CD4-positive, alpha-beta T cell treated with Interferon gamma for 1 hour (primary cell): ENCODE measurements at places on chromosomes 1 and 21.

DNA sequence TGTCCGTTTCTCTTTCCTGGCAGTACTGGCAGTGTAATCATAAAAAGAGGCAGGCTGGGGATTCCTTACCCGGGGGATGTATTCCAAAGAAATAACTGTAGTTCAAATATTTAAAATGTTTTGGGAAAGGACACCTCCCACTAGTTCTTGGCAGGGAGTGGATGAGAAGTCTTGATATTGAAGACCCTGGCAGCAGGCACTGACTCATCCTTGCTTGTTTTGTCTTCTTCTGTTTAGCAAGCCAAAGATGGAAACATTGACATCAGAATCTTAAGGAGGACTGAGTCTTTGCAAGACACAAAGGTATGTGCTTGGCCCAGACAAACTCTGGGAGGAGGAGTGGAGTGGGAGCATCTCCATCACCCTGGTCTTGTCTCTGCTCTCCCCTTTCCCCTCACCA is 639 bp downstream of the IL20 start:
- DNase-seq = no peak

GRCh38 chr1:40640314-40641076 is 25.0 kb downstream of the RIMS3 start:
- no peak for DNase-seq

- no peak for DNase-seq
These were observed 269.2 kb upstream of the NRIP1 start for GRCh38 chr21:15333951-15334350.

GRCh38 chr1:167221126-167221737 is 546 bp downstream of the POU2F1 start:
- no peak for DNase-seq

- DNase-seq = no peak
These were observed 16.9 kb upstream of the THRAP3 start for GRCh38 chr1:36207339-36207738.

- no peak for DNase-seq
These were observed 37.8 kb downstream of the MAB21L3 start for GRCh38 chr1:116148967-116149366.

GRCh38 chr1:147850737-147851136 is 51.9 kb upstream of the GJA8 start:
- no peak for DNase-seq

DNA sequence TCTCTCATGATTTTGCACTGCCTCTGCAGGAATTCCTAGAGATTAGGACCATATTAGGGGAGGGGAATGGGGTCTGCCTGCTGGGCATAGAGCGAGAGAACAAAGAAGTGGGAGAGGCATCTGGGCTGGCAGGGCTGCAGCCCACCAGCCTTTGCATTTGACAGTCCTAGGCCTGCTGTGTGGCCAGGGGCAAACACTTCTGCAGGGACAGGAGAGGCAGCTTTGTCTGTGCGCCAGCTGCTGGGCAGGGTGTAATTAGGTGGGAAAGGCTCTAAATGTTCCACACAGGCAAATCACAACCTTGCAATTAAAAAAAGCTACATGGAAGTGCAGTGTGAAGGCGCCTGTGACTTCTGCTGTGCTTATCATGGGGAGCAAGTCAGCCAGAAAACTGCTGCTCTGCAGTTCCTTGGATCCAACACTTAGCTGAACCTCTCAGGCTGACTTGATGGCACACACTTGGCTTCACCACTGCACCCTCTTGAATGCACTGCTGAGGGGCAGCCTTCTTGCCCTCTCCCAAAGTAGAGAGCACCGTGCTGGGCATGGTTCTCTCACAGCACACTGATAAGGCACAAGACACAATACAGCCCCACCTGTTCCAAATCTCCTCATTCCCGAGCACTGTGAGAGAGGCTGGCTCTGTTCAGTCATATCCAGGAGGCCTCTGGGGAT is 73.6 kb upstream of the TLR5 start:
- no peak for DNase-seq

GRCh38 chr1:173191011-173191705 is 16.0 kb downstream of the TNFSF4 start:
- no peak for DNase-seq

GRCh38 chr1:103194060-103194459 is 85.7 kb upstream of the COL11A1 start:
- DNase-seq = no peak

- DNase-seq = no peak
These were observed 311.9 kb upstream of the PLD5 start for GRCh38 chr1:242836423-242836822.

DNA sequence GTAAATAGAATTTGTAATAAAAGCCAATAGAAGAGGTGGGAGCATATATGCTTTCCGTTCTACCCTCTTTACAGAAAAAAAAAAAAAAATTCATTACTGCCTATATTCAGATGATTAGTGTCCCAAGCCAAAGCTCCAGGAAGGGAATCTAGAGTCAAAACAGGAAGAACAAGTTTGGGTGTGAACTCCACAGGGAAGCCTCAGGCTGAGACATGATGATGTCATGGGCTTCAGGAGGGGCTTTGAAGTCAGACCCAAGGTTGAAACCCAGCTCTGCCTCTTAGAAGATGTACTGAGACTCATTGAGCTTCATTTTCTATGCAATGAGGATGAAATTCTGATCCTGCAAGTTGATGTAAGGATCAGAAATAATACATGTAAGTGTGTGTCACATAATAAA is 250.0 kb upstream of the ADGRL2 start:
- DNase-seq = no peak
